Activated CD8-positive, alpha-beta memory T cell treated with anti-CD3 and anti-CD28 coated beads, Interleukin-2, amount 10 ng/mL, durations not matched to agents 7 days and 5 days (primary cell): ENCODE measurements at places on chromosomes 6 and 20. TPM values are rescaled to one million over a fixed set of nuclear protein-coding genes. Genes with fewer than 3 reads are reported as not detected.
A peak's percentile ranks its signal among the peaks of the same experiment; 100 is the strongest.

DNA sequence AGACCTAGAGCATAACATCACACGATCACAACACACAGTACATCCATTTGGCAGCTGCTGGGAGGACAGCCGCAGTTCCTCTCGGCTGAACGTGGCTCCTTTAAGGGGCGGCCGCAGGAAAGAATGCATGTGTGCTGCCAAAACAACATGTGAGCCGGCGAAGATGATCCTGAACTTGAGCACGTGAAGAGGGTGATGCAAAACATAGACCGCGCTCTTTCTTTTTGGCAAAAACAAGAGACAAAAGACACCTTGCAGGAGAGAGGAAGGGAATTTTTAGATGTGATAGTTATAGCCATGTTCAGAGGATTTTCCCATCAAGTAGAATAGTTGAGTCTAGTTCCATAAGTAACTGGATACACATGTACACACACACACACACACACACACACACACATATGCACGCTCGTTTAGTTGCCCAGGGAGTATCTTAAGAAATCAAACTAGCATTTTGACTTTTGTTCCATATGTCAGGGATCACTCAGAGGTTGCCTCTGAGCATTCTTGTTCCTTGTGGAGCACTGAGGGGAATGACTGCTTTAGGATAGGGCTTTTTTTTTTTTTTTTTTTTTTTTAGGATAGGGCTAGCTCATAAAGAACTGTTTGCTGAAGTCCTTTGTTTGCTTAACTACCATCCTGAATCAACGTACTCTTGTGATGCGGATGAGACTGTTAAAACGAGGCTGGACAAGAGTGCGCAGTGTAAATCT lies 21.7 kb upstream of the RANBP9 start:
- no peak overlapping the region for H3K4me3 ChIP-seq
- no peak for DNase-seq
- no peaks in the 10 kb centered on the region for H3K4me1 ChIP-seq
- no peaks in the 10 kb centered on the region for H3K36me3 ChIP-seq
- no peak overlapping the region for H3K27ac ChIP-seq
- peaks cover 17% of the 10 kb centered on the region for H3K27me3 ChIP-seq

Gene SSTR4
- total RNA-seq: not detected

- no peak overlapping the region for H3K4me3 ChIP-seq
- no peaks in the 10 kb centered on the region for H3K36me3 ChIP-seq
- no peaks in the 10 kb centered on the region for H3K27me3 ChIP-seq
- no peak for DNase-seq
- H3K27ac ChIP-seq: no peak overlapping the region
Observed at GRCh38 chr6:77445214-77445613, 18.1 kb downstream of the HTR1B start.

- H3K36me3 ChIP-seq: no peaks in the 10 kb centered on the region
- no peak for DNase-seq
- no peak overlapping the region for H3K27ac ChIP-seq
- H3K4me3 ChIP-seq: no peak overlapping the region
Observed at GRCh38 chr20:50701041-50701963, 10.0 kb upstream of the RIPOR3 start.

Gene PTCHD4
- total RNA-seq: not detected

- peaks cover 8% of the 10 kb centered on the region for H3K4me1 ChIP-seq
- H3K36me3 ChIP-seq: no peaks in the 10 kb centered on the region
- no peak overlapping the region for H3K4me3 ChIP-seq
- DNase-seq: no peak
Observed at GRCh38 chr20:38602185-38602581, 574 bp downstream of the ARHGAP40 start.

DNA sequence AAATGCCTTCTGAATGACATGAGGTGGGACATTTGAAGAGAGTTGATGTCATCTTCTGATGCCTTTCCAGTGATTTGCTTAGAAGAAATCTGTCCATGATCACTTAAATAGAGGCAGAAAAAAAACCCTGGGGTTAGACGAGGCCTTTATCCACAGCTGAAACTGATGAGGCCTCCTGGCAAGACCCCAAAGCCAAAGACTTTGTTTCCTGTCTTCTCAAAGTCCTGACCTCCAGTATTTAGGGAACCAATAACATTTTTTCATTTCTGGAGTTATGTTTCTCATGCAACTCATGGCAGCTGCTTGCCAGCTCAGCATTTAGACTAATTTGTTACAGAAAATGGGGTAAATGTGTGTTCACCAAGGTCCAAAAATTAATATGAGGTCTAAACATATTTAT lies 248.0 kb upstream of the PRDM1 start:
- H3K27me3 ChIP-seq: no peaks in the 10 kb centered on the region
- no peak for DNase-seq
- no peak overlapping the region for H3K4me3 ChIP-seq

DNA sequence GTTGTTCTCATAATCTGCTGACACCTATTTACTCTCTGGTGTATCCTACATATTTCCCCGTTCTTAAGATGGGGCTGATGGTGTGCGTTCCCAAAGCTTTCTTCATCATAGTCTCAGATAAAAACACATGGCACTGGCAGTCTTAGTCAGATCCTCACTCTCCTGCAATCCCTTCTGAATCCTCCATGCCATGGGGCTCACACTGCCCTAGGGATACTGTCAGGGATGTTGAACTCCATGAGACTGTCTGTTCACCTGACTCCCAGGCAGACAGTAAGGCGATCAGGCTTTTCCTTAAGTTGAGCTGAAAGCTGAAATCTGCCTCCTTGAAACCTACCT lies 76.0 kb downstream of the SLX4IP start:
- peak overlapping the region; percentile 46 for H3K4me3 ChIP-seq
- H3K4me1 ChIP-seq: peaks cover 60% of the 10 kb centered on the region
- peaks cover 10% of the 10 kb centered on the region for H3K36me3 ChIP-seq

GRCh38 chr20:4297127-4297826 lies 281.9 kb upstream of the RNF24 start:
- no peak overlapping the region for H3K27ac ChIP-seq
- H3K4me3 ChIP-seq: no peak overlapping the region
- peaks cover 5% of the 10 kb centered on the region for H3K27me3 ChIP-seq

DNA sequence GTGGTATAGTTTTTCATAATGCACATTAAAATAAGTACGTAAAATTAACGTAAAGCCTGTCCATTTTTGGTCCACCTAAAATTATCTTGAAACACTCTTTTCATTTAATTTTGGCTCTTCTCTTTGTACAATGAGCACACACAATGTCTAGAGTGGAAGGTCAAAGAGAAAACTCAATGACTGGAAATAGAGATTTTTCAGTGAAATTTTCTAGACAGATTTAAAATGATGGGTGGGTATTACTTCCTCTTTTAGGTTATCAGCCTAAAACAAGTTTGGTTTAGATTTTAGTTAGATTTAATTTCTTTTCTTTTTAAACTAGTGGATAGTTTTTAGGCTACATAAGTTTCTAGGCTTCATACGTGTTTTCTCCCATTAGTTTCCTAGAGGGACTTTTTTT lies 24.9 kb downstream of the DSE start:
- H3K4me1 ChIP-seq: peaks cover 32% of the 10 kb centered on the region
- no peak overlapping the region for H3K27ac ChIP-seq
- no peaks in the 10 kb centered on the region for H3K27me3 ChIP-seq

GRCh38 chr6:162700966-162701365 lies 26.6 kb downstream of the PRKN start:
- H3K27ac ChIP-seq: no peak overlapping the region
- no peaks in the 10 kb centered on the region for H3K4me1 ChIP-seq
- no peaks in the 10 kb centered on the region for H3K36me3 ChIP-seq
- H3K27me3 ChIP-seq: no peaks in the 10 kb centered on the region
- no peak for DNase-seq

DNA sequence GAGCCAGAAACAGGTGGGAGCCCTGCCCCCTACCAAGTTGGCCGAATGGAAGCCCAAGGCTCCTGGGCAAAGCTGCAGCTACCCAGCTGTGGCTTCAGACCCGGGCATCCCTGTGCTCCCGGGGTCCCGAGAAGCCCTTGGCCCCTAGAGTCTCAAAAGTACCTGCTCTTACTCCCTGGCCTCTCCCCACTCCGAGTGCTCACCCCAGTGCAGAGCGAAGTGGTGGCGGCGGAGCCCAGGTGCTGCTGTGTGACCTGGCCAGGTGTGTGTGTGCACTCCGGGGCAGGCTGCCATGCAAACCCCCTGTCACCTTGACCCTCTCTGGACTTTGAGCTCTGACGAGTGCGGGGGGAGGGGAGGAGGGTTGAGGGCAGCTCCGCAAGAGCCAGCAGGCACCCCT lies 493.8 kb upstream of the MANEA start:
- H3K27ac ChIP-seq: no peak overlapping the region
- no peak for DNase-seq
- H3K4me3 ChIP-seq: no peak overlapping the region
- H3K36me3 ChIP-seq: no peaks in the 10 kb centered on the region
- H3K27me3 ChIP-seq: no peaks in the 10 kb centered on the region

GRCh38 chr6:29926413-29927274 lies 15.7 kb upstream of the HLA-A start:
- H3K36me3 ChIP-seq: no peaks in the 10 kb centered on the region
- peak; percentile 77 for DNase-seq
- H3K4me3 ChIP-seq: peak overlapping the region; percentile 82
- H3K27me3 ChIP-seq: no peaks in the 10 kb centered on the region

Gene MCHR2
- not detected for total RNA-seq

DNA sequence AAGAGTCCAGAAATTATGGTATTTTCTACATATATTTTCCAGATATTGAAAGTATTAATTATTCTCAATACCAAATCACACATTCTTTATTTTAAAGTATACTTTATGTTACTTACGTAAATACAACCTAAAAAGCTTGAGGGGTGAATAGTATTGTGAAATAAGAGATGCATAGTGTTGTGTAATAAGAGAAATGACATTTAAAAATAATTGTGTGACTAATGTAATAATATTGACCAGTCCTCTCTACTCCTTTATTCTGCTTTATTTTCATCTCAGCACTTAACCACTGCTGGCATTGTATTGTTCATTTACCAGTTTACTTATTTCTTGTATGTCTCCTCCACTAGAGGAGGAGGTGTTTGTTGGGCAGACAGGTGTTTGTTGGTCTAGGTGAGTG lies 135.6 kb downstream of the EYA4 start:
- H3K4me1 ChIP-seq: no peaks in the 10 kb centered on the region
- no peaks in the 10 kb centered on the region for H3K36me3 ChIP-seq
- DNase-seq: no peak
- H3K4me3 ChIP-seq: no peak overlapping the region

Gene ULBP2
- total RNA-seq: 0.99 TPM

Gene VPS52
- total RNA-seq: 60.6 TPM

Gene PHACTR1
- total RNA-seq: 2.2 TPM

GRCh38 chr20:57829805-57830514 lies 120.1 kb upstream of the PMEPA1 start:
- H3K4me3 ChIP-seq: no peak overlapping the region
- H3K27me3 ChIP-seq: peaks cover 6% of the 10 kb centered on the region
- no peak overlapping the region for H3K27ac ChIP-seq
- no peak for DNase-seq

Gene C6orf136
- total RNA-seq: 32.5 TPM

GRCh38 chr20:1890469-1891262 lies 4.5 kb upstream of the SIRPA start:
- no peak for DNase-seq
- no peaks in the 10 kb centered on the region for H3K36me3 ChIP-seq
- H3K4me1 ChIP-seq: no peaks in the 10 kb centered on the region
- H3K27me3 ChIP-seq: peaks cover 54% of the 10 kb centered on the region
- H3K27ac ChIP-seq: no peak overlapping the region
- no peak overlapping the region for H3K4me3 ChIP-seq

- H3K4me1 ChIP-seq: no peaks in the 10 kb centered on the region
- no peak overlapping the region for H3K27ac ChIP-seq
- H3K36me3 ChIP-seq: no peaks in the 10 kb centered on the region
- no peaks in the 10 kb centered on the region for H3K27me3 ChIP-seq
- H3K4me3 ChIP-seq: no peak overlapping the region
Observed at GRCh38 chr6:10310826-10311225, 104.0 kb downstream of the TFAP2A start.

Gene C2
- total RNA-seq: 0.61 TPM

Gene FAM217B
- 21.9 TPM for total RNA-seq

Gene ADGRF1
- not detected for total RNA-seq

- peak overlapping the region; percentile 94 for H3K4me3 ChIP-seq
- H3K27me3 ChIP-seq: no peaks in the 10 kb centered on the region
- DNase-seq: no peak
- peaks cover 18% of the 10 kb centered on the region for H3K36me3 ChIP-seq
Observed at GRCh38 chr20:44208165-44208564, 2.4 kb downstream of the OSER1 start.

Gene BEND3
- 4.7 TPM for total RNA-seq

DNA sequence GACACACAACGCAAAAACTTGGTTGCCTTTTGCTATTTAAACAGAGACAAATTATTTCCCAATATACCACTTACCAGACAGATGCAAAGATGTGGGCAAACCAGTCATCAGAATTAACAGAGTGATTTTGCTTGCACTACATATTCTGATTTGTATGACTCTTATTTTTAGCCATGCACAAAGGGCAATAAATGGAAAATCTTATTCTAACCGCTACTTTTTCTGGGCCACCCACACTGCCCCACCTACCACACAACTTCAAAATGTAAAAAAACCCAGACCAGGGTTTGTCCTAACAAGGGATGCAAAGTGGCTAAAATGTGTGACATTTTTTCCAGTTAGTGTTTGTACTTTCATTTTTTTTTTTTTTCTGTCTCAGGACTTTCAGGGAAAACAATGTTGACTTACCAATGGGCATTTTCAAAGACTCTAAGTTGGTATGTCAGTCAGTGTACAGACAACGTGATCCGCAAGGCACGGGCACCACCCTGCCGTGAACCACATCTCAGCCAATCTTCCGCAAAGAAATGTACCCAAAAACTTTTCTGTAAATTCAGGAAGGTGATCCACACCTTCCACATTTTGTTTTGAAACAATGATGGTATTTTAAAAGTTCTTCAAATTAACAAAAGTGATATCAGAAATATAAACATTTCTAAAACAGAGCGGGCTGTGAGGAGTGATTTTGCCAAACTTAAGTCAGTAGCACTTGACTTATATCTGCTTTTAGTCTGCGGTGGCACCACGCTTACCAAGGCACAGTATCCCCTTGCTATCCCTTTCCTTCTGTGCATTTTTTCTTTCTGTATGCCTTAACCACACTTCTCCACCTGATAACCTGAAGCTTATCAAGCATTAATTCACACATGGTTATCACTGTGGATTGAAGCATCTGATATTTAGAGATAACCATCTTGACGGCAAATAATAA lies 185.6 kb downstream of the GJA10 start:
- H3K4me3 ChIP-seq: peak overlapping the region; percentile 74
- H3K27me3 ChIP-seq: peaks cover 71% of the 10 kb centered on the region
- H3K36me3 ChIP-seq: peaks cover 19% of the 10 kb centered on the region
- peak overlapping the region; percentile 78 for H3K27ac ChIP-seq

- H3K27me3 ChIP-seq: peaks cover 12% of the 10 kb centered on the region
- no peak overlapping the region for H3K27ac ChIP-seq
- DNase-seq: no peak
- no peaks in the 10 kb centered on the region for H3K4me1 ChIP-seq
Observed at GRCh38 chr6:151682251-151682650, 125.2 kb upstream of the ESR1 start.

- no peak overlapping the region for H3K4me3 ChIP-seq
- H3K4me1 ChIP-seq: no peaks in the 10 kb centered on the region
- H3K27me3 ChIP-seq: peaks cover 43% of the 10 kb centered on the region
- H3K27ac ChIP-seq: no peak overlapping the region
- DNase-seq: no peak
Observed at GRCh38 chr6:150220634-150221551, 78.0 kb downstream of the PPP1R14C start.
